Cardiac fibroblast (primary cell): ENCODE measurements at places on chromosomes 12 and 14.

- DNase-seq, result peak; percentile 98
These were observed 103.4 kb upstream of the MAP1LC3B2 start for GRCh38 chr12:116455540-116456329.

GRCh38 chr14:51014625-51015024, 70.3 kb upstream of the PYGL start:
- no peak for DNase-seq

GRCh38 chr12:56520506-56520905, 1.1 kb upstream of the RBMS2 start:
- DNase-seq, result peak; percentile 56

- DNase-seq, result no peak
These were observed 72.9 kb downstream of the MIPOL1 start for GRCh38 chr14:37270629-37271028.

DNA sequence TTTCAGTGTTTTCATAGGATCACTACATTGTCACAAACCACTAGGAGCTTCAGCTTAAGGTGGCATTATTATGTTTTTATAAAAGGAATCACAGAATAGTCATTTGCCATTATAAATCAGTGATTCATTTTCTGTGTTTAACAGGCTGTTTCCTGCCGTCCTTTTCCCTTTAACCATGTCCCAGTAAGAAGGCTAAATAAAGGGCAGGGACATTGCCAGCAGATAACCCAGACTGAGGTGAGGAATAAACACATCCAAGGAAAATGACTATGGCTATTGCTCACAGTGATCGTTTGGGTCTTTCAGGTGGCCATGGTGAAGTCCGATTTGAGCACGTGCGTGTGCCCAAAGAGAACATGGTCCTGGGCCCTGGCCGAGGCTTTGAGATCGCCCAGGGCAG, 17.9 kb upstream of the ALDH2 start:
- DNase-seq, result no peak

DNA sequence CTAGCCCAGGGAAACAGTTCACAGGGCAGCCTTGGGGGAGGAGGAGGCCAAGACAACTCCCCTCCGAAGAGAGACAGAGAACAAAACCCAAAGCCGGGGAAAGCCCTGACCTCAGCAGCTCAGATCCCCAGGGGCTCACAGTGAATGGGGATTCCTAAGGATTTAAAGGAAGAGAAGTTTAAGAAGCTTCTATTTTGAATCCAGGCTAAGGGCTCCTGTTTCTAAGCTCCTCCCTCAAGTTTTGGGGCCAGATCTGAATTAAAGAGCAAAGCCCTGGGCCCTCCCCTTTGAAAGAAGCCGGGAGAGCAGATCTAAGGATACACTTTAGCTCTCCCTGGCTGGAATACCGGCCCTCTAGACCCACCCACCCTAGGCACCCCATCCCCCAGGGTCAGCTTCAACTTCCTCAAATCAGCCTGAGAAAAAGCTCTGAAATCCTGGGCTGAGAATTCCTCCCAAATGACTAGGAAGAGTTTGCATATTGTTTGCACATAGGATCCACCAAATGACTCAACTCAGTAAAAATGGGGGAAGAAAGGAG, 3.9 kb downstream of the KDM2B start:
- peak; percentile 70 for DNase-seq

- no peak for DNase-seq
These were observed 439.3 kb upstream of the PRICKLE1 start for GRCh38 chr12:43028826-43029225.

GRCh38 chr14:24279301-24280186, 8.1 kb upstream of the RABGGTA start:
- peak; percentile 19 for DNase-seq

GRCh38 chr12:1603269-1603993, 9.1 kb upstream of the FBXL14 start:
- no peak for DNase-seq

- no peak for DNase-seq
These were observed 106.5 kb upstream of the PLXNC1 start for GRCh38 chr12:94041850-94042249.

DNA sequence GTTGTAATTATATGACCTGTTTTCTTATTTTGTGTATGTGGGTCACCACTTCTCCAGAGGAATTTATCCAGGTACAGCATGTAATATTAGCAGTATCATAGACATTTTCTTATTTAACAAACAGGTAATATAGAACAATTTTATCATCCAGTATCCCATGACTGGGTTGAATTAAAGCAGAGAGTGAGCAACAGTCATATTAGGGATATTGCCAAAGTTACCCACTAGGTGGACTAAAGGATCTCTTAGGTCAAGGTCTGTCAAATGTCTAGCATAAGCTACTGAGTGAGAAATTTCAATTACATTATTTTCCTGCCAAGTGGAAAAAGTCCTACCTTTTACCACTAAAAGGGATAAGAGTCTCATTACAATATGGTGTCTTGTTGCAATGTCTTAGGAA, 62.1 kb upstream of the TRIM9 start:
- DNase-seq, result peak; percentile 57

GRCh38 chr12:132343294-132344004, 14.1 kb upstream of the GALNT9 start:
- DNase-seq, result no peak

DNA sequence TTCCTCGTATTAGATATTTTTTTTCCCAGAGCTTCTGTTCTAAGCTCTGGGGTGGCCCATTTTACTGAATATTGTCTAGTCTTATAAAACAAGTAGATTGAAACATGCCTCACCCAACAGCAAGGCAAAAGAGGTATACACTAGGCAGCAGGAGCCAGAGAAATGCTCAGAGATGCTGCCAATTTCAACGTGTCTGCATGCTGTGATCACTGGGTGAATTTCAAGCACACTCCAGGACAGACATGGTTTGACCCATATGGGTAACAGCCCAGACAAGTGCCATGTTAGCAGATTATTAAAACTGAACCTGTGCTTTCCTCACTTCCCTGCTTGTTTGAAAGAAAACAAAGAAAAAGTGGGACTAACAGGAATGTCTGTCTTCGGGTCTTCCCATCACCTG, 321.3 kb downstream of the MED13L start:
- DNase-seq, result no peak

DNA sequence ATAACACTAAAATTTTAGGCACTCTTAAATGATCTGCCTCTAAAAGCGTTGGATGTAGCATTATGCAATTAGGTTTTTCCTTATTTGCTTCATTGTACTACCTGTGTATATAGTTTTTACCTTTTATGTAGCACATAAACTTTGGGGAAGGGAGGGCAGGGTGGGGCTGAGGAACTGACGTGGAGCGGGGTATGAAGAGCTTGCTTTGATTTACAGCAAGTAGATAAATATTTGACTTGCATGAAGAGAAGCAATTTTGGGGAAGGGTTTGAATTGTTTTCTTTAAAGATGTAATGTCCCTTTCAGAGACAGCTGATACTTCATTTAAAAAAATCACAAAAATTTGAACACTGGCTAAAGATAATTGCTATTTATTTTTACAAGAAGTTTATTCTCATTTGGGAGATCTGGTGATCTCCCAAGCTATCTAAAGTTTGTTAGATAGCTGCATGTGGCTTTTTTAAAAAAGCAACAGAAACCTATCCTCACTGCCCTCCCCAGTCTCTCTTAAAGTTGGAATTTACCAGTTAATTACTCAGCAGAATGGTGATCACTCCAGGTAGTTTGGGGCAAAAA, 4.1 kb downstream of the CDKN1B start:
- DNase-seq, result peak; percentile 50

DNA sequence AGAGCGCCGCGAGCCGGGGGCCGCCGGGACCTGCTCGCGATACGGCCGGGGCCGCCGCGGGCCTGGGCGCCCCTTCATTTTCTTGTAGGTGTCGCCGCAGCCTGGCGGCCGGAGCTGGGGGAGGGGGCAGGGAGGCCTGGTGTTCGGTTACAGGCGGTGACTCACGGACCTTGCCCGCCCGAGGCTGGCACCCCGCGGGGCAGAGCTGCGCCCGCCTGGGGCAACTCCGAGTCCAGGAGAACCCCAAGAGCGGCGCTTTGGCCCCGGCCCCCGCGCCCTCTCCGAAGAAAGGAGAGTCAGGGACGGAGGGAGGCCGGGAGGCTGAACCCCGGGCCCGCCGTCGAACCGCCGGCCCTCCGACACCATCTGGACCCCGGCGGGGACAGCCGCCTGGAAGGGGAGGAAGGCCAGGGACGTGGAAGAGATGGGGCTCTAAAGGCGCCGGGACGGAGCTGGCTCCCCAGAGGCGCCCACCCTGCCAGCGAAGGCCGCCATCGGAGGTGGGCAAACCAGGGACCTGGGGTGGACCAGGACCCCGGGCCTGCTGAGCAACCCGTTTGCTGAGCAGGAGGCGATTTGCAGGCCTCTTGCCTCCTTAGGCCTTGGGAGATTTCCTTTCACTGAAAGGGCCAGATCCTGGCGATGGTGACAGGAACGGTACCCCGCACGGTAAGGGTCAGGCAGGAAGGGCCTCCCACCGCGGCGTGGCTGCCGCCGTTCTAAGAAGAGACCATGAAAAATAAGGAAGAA, 843 bp upstream of the NUAK1 start:
- DNase-seq, result peak; percentile 74

GRCh38 chr14:80965037-80965436, 9.6 kb downstream of the TSHR start:
- DNase-seq, result no peak

GRCh38 chr12:15721316-15722115, 67.7 kb downstream of the EPS8 start:
- peak; percentile 60 for DNase-seq

GRCh38 chr12:128825835-128826234, 2.1 kb upstream of the SLC15A4 start:
- no peak for DNase-seq

DNA sequence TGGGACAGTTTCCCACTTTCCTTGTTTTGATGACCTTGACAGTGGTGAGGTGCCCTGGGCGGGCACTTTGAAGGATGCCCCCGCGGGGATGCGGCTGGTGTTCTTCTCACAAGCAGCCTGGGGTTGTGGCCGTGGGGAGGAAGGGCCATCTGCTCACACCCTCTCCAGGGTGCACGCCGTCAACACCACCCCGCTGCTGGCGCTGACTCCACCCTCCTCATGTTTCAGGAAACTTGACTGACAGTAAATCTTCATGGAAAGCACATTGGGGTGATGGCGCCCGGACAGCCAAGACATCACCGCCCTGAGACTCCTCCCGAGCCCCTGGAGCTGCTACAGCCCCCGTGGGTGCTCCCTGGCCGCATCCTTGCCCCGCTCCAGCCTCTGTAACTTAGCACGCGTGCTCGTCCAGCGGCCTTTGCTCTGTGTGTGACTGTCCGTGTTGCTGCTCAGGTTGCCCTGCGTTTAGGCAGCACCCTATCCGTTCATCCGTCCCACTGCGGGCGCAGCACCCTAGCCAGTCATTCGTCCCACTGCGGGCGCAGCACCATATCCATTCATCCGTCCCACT, 150.2 kb upstream of the C14orf180 start:
- DNase-seq, result no peak

DNA sequence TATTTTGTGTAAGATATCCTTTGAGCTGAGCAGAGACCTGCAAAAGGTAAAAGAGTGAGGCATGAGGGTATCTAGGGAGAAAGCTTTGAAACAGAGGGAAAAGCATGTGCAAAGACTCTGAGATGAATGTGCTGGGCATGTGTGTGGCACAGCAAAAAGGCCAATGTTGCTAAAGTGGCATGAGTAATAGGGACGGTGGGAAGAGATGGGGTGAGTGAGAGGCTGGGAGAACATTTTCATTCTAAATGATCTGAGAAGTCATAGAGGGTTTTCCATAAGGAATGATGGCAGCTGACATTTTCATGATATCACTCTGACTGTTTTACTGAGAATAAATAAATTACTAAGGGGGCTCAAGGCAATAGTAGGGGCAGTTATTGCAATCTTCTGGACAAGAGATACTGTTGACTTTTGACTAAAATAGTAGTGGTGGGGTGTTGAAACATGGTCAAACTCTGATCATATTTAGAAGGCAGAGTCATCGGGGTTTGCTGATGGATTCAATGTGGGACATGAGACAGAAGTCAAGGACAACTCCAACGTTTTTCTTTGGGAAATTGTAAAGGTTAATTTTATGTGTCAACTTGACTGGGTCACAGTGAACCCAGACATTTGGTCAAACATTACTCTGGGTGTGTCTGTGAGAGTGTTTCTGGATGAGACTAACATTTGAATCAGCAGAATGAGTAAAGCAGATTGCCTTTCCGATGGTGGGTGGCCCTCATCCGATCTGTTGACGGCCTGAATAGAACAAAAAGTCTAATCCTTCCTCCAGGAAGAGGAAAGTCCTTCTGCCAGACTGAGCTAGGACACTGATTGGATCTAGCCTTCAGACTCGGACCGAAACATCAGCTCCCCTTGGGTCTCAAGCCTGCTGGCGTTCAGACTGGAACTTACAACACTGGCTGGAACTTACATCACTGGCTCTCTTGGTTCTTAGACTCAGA, 193.9 kb upstream of the PLXNC1 start:
- peak; percentile 41 for DNase-seq

- no peak for DNase-seq
These were observed 47.8 kb upstream of the MED13L start for GRCh38 chr12:116325336-116325664.

DNA sequence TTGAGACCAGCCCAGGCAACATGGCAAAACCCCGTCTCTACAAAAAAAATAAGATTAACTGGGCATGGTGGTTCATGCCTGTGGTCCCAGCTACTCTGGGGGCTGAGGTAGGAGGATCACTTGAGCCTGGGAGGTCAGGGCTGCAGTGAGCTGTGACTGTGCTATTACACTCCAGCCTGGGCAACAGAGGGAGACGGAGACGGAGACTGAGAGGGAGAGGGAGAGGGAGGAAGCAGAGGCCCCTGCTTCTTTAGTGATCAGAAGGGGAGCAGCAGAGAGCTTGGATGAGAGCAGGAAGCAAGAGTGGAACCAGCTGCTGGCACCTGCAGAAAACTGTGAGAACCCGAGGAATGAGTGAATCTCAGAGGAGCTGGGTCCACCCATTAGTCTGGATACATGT, 45.9 kb downstream of the ISCA2 start:
- DNase-seq, result no peak

GRCh38 chr12:113983265-113983664, 17.1 kb upstream of the RBM19 start:
- no peak for DNase-seq

GRCh38 chr12:92560713-92561542, 141.9 kb upstream of the PLEKHG7 start:
- DNase-seq, result no peak

DNA sequence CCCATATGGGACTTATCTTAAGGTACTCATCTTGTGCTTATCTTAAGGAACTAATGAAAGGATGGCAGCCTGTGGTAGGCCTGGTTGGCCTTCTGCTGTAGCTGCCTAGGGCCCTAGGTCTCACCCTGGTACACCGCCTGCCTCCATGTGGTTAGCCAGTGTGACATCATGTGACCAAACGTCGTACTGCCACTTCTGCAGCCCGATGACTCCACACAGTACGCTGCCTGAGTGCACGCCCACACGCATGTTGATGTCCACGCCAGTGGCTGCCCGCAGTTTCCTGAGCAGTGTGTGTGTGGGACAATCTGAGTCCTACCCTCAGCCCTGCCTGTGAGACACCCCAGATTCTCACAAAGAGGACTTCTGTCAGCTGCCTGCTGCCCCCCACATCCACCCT, 5.1 kb downstream of the ADCY4 start:
- DNase-seq, result no peak

GRCh38 chr12:94925206-94925605, 78.3 kb downstream of the NDUFA12 start:
- DNase-seq, result no peak
